ENCODE measurements at places on chromosomes 4 and X.

GRCh38 chr4:101050088-101050836, 297.1 kb downstream of the PPP3CA start:
- no peak for DNase-seq

DNA sequence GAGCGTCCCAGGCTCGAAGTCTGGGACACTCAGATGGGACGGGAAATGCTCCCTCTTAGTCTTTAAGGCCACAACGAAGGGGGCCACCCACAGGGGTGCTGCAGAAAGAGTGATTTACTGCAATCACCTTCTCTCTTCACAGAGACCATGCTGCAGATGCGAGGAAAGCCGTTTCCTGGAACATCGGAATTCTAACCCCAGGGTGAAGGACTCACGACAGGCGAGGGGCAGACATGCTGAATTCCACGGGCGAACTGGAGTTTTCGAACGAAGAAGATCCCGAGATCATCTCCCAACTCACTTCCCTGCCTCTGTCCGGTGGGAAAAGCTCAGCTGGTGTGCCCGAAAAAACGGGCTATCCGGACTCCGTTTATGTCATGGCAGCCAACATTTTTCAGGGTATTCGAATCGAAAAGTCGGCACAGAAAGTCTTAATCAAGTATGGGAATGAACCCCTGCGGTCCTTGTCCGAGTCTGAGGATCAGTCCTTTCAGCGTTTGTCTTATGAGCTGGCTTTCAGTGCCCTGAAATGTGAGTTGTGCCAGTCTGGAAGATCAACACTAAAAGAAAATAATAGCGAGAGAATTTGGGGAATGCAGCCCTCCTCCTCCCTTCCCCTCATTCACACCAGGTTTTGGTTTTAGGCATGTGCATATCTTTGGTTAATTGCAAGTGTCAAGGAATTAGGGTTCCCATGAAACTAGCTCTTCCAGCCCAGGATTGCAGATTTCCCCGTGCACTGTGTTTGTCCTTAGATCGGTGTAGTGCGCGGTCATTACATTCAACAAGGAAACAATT, 905 bp downstream of the NSUN7 start:
- no peak for DNase-seq

DNA sequence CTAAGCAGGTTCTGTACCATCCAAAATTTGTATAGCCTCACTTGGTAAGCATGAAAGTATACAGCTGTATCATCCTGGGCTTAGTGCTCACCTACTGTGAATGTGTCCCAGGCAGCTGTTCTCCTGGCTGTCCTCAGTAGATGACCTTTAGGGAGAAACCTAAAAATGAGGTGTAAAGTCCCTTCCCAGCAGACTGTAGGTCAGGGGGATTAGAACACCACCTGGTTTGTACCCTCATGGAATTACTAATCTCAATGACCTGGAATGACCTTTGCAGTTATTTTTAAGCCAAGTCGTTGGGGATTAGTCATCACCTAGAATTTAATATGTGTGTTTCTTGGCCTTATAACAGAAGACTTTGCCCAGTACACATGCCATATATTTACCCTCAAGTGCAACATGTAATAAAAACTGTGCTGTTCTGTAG, 39.1 kb upstream of the MBTPS2 start:
- no peak for DNase-seq

DNA sequence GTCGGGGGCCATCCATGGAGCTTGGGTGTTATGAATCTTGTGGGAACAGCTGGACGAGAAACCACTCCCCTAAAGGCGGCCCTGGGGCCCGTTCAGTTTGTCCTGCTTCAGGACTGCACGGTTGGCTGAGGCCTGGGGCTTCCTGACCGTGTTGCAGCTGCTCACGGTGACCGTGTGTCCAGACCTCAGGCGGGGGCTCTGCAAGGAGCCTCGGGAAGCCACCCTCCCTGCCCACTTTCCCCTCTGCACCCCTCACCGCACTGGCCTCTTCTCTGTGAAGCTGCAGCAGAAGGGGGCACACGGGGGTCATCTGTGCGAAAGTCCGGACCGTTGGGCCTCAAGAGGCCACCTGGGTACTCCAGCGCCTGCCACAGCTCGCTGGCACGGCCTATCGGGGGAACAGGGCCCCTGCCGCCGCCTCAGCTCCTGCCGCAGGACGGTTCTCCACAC, 29.4 kb downstream of the UVSSA start:
- DNase-seq: no peak

GRCh38 chrX:21948897-21949578, 8.5 kb downstream of the SMS start:
- DNase-seq: no peak

DNA sequence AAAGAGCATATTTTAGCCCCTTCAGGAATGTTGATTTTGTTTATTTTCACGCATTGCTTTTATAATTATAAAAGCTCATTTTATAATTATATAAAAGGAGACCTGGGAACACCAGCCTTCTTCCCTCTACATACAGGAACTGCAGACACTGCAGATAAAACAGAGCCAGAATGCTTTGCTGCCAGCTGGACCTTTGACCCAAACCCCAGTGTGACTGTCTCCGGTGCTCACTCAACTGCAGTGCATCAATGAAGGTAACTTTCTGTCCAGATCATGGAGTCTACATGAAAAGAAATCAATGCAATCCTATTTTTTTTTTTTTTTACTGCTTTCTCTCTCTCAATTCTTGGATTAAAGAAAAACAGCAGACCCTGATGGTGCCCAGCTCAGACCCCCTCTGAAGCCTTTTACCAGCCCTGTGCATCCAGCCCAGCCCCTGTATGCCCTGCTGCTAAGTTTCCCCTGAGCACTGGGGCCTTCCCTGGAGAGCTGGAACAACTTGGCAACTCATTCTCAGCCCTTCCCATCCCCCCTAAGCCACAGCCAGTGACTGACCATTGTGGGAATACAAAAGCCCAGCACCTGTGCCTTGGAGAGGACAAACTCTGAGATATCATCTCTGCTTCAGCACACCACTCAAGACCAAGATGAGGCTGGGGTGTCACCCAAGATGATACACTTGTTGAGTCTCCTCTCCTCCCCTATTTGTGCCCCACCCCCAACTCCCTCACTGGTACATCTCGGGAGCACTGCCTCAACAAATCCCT, 182.1 kb downstream of the EVC2 start:
- DNase-seq: no peak

DNA sequence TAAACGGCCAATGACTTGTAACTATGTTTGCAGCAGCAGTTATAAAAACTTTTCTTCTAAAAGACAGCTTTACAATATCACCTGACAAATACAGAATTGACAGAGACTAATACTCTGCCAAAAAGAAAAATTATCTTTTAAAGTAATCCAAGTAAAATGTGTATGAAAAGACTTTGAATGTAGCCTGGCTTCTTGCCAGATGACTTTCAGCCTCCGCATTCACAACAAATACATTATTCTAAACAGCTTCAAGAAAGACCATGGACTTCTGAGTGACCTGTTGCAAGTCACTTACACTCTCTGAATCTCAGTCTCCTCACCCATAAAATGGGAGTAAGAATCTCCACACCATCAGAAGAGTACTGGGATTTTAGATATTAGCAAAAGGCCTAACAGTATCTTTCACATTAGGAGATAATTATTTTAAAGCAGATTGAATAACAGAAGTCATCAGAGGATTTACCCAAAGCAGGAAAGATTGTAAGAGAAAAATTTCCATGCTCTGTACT, 2.5 kb downstream of the ADAMTS3 start:
- no peak for DNase-seq

- no peak for DNase-seq
Measured at GRCh38 chr4:84151574-84151973, 347.5 kb downstream of the NKX6-1 start.

- no peak for DNase-seq
Measured at GRCh38 chr4:152939621-152940020, 3.5 kb downstream of the FHDC1 start.

GRCh38 chr4:155891058-155891457, 12.4 kb upstream of the TDO2 start:
- DNase-seq: no peak

GRCh38 chr4:150493851-150494250, 88.1 kb upstream of the MAB21L2 start:
- no peak for DNase-seq

- no peak for DNase-seq
Measured at GRCh38 chr4:150123796-150124677, 45.8 kb downstream of the DCLK2 start.

GRCh38 chr4:137707626-137708025, 175.3 kb upstream of the PCDH18 start:
- DNase-seq: no peak

GRCh38 chr4:140764785-140765392, 8.7 kb upstream of the TBC1D9 start:
- no peak for DNase-seq

- DNase-seq: no peak
Measured at GRCh38 chr4:168188754-168189153, 96.4 kb downstream of the ANXA10 start.
